ENCODE measurements at places on chromosomes 7 and 10.

DNA sequence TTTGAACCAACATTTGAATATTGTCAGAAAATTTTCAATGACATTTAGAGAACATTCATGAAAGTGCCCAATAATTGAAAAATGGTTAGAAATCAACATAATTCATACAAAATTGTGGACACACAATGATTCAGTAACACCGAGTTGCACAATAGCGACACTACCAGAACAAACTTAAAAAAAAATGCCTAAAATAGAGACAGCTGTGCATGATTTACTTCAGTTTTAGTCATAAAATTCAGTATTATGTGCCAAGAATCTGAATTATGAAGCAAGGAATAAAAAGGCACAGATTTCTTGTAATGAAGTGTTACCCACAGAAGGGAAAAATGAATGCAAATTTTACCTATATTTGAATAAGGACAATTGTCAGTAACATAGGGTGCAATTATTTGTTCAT, 396.0 kb downstream of the SEMA3D start:
- DNase-seq: no peak

- no peak for DNase-seq
Measured at GRCh38 chr7:2405601-2406345, 2.4 kb downstream of the CHST12 start.

DNA sequence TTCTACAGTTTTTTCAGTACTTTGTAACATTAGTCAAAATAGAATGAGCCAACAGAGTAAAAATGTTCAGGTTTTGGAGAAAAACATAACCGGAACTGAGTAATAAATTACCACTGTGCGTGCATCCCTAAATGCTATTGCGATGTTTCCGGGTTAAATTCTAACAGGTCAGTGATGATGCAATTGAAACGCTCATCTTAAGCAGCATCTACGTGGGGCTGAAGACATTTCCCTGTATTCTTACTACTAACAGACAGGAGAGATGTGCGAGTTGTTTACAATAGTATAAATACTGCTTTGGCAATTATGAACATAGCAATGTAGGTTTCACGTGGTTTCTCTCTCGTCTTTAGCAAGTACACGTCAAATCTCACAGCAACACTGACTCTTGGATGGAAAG, 149.4 kb downstream of the USP6NL start:
- DNase-seq: no peak

GRCh38 chr10:123494301-123494808, 171.8 kb upstream of the GPR26 start:
- no peak for DNase-seq

DNA sequence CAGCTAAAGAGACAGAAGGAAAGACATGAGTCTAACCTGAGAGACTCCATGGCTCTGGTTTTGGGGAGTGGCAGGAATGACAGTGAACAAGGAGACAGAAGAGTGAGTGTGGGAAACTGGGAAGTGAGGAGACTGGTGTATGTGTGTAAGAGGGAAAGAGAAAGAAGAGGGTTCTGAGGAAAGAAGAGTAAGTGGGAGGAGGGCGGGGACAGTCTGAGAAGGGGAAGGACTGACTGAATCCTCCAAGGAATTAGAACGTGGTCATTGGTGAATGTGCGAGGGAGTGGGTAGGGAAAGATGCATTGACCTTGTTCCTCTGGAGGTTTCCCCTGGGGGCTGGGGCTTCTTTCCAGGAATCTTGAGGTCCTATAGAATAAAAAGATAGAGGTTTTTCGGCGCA, 26.6 kb downstream of the WNT8B start:
- DNase-seq: no peak

DNA sequence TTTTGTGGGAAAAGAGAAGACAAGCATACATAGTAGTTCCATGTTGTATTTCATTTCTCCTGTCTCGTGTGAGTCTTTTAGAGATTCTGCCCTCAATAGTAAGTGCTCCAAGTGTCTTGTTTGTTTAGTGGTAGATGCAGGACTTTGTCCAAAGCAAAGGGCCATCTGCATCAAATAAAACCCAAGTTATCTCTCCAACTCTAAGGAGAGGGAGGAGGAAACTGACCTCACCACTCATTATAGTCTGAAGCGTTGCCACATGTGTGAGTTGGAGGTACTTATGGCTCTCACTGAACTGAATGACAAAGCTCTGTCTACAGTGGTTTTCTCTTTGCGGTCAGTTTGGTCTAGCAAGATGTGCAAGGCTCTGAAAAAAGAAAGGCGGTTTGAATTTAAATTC, 272.6 kb downstream of the DOCK4 start:
- DNase-seq: no peak

DNA sequence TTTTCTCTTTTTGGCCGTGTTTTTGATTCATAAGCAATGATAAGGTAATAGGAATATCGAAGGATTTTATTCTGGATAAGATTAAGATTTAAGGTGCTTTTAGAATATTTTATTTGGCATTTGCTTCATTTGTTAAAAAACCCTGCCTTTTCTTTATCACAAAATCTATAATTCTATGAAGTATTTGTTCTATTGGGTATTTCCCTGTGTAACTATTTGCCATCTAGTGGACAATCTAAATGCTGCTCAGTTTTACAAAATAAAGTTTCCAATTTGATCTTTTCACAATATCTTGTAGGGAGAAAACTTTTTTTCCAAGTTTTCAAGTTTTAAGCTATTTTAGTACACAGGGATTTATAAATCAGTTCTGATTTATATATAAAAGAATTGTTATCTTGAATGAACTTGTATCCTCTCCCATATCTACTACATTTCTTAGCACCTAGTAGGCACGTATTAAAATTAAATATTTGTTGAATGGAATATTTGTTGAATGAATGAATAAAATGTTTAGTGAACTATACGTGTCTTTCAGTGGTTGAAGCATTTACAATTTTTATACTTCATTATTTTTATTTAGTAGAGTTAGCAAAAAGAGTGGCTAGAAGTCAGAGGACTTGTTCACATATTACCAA, 26.5 kb downstream of the ANKRD7 start:
- DNase-seq: no peak

- no peak for DNase-seq
Measured at GRCh38 chr10:110774069-110775019, 97.4 kb upstream of the PDCD4 start.

DNA sequence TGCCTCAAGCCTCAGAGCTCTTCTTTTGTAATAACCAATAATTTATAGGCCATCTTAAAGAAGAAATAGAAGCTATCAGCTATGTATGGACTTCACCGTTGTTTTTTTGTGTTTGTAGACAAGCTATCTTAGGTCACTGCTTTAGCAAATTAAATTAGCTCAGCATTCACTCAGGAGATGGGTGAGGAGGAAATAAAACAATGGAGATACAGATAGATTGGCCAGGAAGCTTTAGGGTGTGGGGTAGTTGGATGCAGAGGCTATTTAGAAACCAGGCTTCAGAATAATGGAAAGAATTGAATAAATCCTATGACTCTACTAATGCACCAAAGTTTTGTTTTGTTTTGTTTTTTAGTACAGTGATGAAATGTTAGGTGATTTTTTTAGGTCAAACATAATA, 66.1 kb downstream of the MDFIC start:
- no peak for DNase-seq

GRCh38 chr7:55478700-55479099, 93.6 kb downstream of the VOPP1 start:
- DNase-seq: no peak

DNA sequence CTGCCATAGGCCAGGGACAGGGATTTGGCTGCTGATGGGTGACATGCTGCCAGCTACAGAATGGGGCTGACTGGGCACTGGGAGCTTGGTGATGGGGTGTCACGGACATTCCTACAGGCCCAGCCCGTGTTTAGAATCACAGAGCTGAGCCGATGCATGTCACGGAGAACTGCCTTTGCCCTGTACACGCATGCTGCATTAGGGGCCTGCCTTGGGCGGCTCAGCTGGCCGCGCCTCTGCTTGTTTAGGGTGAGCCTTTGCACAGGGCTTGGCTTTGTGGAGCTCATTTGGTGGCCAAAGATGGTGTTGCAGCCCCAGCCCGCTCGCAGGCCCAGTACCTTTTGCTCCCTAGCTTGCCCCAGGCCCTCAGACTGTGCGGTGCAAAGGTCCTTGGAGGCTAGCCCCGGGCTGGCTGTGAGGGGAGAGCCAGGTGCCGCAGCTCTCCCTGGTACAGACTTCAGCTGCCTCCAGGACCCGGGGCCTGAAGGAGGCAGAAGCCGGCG, 108.4 kb upstream of the BTBD16 start:
- no peak for DNase-seq

DNA sequence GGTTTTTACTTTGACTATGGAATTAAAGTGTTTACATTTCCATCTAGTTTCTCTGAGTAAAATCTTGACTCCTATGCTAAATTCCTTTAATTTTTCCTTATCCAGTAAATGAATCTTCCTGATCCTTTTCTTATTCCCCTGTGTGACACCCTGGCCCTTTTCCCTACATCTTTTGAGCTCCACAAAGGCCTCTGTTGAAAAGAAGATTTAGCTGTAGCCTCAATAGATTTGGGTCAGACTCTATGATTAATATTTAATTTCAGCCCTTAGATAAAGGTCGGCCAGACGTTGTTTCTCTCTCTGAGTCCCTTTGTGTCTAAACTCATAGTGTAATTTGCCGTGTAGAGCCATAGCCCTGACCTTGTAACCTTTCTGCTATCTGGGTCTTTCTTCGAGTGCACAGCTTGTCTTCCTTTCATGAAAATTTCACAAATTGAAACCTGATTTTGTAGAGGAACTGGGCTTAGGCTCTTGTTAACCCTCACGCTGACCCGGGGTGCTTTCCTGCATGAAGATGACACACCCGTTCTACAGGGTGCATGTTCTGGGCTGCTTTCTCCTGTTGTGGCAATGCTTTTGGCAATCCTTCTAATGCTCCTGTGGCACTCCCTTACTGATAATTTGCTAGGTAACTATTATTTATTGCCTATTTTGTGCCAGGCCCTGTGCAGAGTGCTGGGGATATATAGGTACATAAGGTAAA, 21.2 kb downstream of the LSMEM1 start:
- DNase-seq: no peak

DNA sequence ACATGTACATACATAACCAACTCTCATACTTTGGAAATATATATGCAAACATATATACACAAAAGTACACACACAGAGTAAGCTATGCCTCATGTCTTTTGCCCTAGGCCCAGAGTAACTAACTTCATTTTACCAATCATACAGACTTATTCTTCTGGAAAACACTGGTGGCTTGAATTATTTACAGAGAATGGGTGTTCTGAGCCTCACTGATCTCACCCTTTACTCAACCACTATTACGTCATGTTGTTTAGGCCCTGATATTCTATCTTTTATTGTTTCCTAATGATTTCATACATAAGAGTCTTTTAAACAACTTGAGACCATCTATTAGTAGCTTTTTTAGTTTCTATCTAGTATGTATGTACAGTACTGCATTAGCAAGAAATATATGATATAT, 43.0 kb downstream of the ANK3 start:
- no peak for DNase-seq

GRCh38 chr10:96334616-96335526, 23.9 kb downstream of the OPALIN start:
- DNase-seq: no peak

DNA sequence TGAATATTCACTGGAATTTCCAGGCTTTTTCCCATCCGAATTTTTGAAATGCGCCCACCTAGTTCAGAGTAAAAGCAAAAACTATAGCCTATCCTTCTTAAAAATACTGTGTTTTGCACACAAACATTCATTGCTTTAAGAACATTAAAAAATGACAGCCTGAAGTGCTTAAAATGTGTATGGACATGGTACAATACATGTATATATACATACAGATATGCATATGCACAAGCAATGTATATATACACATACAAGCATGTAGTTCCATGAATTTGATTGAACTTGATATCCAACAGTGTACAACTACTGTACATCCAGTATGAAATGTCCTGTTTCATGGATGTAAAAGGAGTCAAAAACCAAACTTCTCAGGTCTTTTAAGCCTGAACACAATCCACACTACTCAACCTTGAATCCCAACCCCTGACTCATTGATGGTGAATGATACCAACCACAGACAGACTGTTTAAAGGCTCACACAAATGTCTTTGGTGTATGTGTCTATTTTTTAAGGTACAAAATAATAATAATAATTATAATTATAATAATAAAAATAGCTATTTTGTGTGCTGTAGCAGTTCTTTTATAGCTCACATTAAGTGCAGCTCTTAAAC, 14.8 kb downstream of the INHBA start:
- no peak for DNase-seq

DNA sequence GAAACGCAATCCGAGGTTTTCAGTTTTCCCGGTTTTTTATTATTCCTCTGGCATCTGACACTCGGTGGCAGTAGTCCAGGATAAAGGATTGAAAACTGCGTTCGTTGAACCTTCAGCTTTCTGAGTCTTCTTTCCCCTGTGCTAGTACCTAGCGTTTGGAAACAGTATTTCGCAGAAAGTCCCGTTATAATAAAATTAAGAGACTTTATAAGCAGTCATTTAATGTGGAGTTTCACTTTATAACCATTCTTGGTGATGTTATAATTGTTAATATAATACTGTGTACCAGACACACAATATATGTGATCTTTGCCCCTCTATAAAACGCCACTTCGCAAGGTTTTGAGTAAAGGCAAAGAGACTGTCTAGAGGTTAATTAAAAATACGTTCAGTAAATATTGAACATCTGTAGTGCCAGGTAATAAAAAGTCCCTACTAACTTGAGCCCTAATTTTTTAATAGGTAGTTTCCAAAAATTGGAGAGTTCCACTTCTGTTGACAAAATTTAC, 874 bp downstream of the CISD1 start:
- DNase-seq: no peak

- DNase-seq: no peak
Measured at GRCh38 chr10:34386921-34387320, 428.2 kb downstream of the PARD3 start.

All from NCI-H1092 (cell line).